ENCODE measurements at places on chromosomes 11 and 22.
A peak's percentile ranks its signal among the peaks of the same experiment; 100 is the strongest.

GRCh38 chr11:119361941-119362725, 15.6 kb upstream of the MFRP start:
- DNase-seq: no peak

DNA sequence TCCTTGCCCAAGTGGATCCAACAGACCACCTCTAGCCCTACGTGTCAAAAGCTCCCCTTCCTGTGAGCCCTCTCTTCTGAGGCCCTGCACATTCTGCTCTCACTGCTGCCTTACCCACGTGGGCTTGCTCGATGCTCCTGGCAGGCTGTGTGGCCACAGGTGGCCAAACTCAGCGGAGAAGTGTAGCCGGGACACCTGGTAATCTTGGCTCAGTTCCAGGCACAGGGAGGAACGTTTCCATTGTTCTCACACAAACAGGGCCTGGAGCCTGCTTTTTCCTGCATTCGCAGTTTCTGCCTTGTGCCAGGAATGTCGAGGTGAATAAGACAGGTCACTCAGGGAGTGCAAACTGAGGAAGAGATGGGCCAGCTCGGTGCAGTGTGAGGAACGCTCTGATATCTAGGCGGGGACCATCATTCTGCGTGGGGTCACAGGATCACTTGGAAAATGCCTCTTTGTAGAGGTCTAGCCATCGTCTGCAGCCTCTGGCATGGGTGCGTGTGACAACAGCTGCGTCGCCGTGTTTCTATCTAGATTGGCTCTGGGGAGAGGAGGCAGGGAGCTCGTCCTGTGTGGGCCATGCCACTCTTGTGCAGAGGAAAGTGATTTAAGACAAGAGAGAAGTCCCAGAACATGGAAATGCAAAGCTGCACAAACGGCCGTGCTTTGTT, 127.6 kb upstream of the PARVA start:
- DNase-seq: no peak

GRCh38 chr11:113956986-113957385, 17.9 kb upstream of the HTR3A start:
- DNase-seq: no peak

GRCh38 chr22:36335621-36336020, 52.1 kb downstream of the MYH9 start:
- no peak for DNase-seq

GRCh38 chr11:44988981-44989635, 38.4 kb upstream of the TP53I11 start:
- no peak for DNase-seq

- DNase-seq: peak; percentile 76
Observed at GRCh38 chr11:27081056-27081455, 40.4 kb downstream of the BBOX1 start.
